ENCODE measurements at places on chromosomes 3 and 15.

DNA sequence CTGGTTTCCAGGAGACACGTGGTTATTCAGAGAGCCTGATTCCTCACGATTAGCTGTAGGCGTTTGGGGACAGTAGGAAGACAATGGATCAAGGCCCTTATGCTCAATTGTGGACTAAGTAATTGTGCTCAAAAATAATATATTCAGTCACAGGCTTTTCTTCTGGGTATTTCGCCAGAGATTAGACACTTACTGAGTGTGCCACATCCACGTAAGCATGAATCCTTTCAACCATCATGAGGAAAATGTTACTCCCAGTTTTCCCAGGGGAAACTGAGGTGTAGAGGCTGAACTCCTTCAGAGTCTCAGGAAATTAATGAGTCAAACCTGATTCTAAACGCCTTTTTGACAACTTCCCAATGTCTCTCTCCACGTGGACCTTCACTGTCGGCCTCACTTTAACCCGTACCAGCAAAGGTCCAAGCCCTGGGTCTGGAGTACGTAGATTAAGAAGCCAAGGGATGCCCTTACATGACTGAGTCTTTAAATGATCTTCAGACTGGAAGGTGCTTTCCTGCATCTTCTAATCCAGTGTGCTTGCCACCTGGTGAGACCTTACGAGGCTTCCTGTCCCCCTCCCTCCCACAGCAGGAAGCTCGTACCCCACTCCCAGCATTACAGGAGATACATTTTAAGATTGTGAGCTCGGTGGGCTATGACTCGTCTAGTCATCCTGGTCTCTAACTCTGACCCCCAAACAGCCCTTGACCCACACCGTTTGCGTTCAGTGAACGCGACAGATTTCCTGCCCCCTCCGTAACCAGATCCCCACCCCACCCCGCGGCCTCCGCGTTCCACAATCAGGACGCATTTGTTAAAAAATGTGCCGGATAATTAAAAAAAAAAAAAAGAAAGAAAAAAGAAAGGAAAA lies 1.7 kb downstream of the PKM start:
- DNase-seq: no peak

DNA sequence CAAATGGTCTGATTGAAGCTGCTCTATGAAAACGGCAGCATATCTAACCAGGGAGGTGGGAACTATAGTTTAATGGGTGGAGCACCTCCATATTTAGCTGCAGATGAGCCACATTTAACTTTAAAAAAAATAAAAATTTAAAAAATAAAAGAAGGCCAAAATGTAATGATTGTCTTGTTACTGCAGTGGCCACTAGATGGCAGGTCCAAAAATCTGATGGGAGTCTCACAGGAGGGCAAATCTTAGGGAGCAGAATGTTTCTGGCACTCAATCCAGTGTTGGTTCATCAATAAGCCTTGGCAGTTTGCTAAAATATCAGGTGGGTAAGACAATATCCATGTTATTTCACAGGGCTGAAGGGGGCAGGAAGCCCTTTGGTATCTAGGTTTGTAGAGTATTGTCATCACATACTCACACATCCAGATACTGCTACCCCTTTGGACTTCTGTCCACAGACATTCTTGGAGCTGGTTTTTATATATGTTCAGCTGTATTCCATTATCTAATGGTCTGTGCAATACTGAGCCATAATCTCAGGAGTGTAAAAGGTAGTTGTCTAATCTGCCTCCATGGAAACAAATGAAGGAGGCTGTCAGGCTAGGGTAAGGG lies 233.3 kb downstream of the TIGIT start:
- DNase-seq: no peak

DNA sequence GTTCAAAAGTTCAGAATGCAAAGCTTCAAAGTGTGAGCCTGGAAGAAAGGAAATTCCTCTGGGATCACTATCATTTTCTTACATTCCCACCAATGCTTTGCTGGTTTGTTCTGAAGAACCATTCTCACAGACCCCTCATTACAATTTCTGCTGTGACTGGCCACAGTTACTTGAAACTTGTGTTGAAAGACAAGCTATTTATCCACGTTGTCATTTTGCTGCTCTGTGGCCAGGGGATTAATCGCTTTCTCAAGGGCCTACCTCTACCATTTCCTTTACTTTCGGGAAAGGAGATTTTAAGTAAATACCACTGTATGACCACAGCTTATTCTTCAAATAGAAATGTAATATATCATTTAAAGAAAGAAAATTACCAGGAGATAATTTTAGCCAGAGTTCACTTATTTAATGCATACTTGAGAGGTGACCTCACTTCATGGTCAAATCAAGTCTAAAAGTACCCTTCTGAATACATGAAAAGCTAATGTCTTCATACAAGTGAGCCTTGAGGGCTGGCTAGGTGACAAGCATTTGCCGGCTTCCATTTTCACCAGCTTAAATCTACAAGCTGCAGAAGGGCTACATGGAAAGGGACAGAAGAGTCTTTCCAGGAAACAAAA lies 69.8 kb upstream of the ROBO2 start:
- DNase-seq: no peak

- DNase-seq: no peak
Observed at GRCh38 chr3:111852540-111852939, 6.5 kb upstream of the PHLDB2 start.

DNA sequence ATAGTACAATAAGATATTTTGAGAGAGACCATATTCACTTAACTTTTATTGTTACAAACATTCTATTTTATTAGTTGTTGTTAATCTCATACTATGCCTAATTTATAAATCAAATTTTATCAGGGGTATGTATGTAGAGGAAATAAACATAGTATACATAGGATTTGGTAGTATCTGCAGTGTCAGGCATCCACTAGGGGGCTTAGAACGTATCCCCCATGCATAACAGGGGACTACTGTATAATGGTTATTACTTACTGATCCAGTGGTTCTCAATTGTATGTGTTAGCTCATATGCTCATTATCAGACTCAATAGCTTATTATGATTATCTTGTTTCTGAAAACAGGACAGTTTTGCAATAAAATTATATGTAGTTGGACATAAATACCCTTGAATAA lies 27.6 kb downstream of the CMC1 start:
- DNase-seq: no peak

GRCh38 chr3:154323891-154324738 lies at the start of gene DHX36:
DHX36 (minus strand) TSS chr3:154324487; CDS start chr3:154324416, 71 bp downstream.
- DNase-seq: peak; percentile 85

DNA sequence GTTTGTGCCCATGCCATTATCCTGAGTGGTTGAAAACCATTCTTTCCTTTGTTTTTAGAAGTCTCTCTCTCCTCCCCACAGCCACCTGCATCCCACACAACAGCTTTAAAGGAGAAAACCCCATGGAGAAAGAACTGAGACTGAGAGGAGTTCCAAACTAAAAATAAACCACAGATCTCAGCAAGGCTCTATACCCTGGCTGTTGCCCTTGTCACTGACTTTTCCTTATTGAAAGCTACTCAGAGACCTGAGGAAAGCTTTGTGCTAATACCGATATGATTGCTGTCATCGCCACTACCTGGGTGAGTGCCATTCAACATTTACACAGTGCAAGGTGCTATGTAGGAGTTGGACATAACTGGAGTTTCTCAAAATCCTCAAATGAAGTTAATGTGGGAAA lies 55.5 kb upstream of the RASGRP1 start:
- no peak for DNase-seq

GRCh38 chr15:81068516-81068915 lies 65.6 kb upstream of the CFAP161 start:
- DNase-seq: no peak

GRCh38 chr3:193080821-193081365 lies 160.1 kb upstream of the PLAAT1 start:
- DNase-seq: no peak

DNA sequence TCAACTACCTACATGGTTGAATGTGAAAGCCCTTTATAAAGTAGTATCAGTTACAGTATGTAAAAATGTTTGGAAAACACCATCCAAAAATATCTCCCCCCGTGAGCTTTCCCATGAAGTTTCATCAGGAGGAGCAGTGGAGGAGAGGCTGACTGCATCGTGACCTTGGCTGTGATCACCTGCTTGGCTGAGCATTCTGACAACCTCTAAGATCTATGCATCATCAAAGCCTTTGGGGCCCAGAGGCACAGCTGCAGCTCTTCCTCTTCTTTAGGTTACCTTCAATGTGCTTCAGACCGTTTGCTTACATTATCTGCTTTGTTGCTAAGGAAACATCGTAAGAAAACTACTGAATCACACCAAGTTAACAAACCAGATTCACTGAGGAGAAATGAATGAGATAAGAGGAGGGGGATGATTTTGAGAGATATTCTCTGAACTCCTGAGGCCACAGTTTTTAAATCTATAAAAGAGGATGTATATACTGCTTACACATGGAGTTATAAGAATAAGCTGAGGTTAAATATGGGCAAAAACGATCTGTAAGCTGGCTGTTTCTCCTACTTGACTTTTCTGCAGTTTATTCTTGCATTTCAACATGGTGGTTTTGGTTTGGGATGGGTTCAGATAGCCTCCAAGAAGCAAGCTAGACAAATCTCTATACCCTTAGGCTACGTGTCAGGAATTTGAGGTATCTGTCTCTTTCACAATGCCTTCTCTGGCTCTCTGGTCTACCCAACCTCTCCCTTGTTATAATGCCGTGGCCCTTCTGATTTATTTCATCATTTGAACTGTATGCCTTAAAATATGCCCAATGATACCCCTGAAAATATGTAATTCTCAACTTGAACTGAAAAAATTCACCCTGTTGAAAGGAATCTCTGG lies 4.0 kb downstream of the GCSAM start:
- no peak for DNase-seq

DNA sequence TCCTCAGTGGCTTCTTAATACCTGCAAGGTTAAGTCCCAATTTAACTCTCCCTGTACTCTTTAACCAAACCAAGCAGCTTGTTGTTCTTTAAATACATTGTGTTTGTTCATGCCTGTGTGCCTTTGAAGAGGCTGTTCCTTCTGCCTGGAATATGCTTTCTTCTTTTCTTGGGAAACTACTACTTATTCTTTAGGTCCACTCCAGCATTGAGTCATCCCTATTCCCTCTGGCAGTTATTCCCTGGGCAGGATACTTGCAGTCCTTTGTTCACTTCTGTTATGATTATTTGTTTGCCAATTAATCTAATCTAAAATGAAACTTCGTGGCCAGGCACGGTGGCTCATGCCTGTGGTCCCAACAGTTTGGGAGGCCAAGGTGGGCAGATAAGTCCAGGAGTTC lies 139.3 kb downstream of the ZNF609 start:
- no peak for DNase-seq

DNA sequence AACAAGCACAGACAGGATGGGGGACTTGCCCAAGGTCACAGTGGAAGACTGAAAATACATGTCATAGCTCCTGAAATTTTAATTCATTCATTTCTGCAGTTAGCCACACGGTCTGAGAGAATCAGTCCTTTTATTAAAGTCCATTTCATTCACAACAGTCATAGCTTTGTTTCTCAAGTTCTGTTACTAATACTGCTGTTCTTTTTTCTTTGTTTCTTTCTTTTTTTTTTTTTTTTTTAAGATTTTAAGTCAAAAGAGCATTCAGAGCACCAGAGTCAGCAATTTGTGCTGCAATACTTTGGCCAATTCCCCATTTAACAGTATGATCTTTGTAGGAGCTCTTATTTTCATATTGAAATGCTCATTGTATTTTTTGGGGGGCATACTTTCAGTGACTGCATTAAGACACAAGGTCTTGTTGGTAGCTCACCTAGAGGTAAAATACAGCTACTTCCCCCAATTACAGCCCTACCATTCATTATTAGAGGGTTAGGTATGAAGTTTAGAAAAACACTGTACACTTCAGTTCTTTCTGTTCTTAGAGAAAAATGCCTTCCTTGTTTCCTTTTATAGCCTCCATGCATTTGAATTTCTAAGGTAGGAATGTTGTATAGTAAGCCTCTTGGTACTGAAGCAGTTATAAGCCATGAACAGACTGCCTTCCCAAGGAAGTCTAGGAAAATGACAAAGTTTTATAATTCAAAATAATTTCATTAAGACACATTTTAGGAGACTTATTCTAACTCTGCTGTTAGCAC lies 9.6 kb downstream of the GALK2 start:
- no peak for DNase-seq

DNA sequence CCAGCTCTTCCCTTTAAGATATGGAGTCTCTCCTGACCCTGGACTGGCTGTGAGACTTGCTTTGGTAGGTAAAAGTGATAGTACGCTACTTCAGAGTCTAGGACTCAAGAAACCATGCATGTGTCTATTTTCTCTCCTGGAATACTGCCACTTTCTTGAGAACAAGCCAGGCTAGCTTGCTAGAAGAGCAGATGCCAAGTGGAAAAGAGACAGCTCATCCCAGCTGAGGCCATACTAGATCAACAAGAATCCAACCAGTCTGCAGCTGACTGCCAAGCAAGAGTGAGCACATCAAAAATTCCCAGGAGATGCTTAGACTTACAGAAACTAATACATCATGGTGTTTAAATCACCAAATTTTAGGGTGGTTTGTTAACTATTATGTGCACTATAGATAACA lies 208.3 kb upstream of the RBMS3 start:
- no peak for DNase-seq

DNA sequence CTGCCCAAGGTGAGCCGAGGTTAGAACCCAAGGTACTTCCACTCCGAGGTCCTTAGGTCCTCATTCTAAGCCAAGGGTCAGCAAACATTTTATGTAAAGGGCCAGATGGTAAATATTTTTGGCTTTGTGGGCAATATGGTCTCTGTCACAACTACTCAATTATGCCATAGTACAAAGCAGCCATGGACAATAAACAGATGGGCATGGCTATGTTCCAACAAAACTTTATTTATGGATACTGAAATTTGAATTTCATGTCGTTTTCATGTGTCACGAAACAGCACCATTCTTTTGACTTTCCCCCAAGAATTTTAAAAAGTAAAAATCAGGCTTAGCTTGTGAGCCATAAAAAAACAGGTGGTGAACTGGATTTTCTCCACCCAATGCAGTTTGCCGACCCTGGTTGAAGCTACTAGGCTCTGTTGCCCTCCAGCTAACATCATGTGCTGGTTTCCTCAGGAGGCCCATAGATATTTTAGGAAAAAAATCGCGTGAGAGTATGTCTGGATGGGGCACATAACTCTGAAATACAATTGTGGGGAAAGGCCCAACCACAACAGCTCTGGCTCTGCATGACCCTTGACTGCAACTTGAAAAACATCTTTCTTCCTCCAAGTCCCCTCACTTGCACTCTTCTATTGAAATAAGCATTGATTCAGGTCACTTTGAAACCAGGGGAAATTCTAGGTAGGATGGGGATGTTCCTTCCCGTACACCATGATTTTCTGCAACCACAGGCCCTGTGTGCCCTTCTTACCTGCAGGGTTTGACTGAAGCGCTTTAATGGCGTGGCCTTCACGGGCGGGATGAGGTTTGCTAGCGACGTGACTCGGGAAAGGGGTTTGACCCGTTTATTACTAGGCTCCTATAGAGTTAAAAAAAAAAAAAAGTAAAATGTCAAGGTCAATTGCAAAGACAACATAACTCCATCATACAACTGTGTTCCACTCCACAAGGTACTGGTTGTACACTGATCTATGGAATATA lies 28.5 kb downstream of the ARHGEF3 start:
- DNase-seq: no peak

Data from NCI-H1694 (cell line).